ENCODE measurements at places on chromosomes 2 and 18. TPM values are rescaled to one million over a fixed set of nuclear protein-coding genes. Genes with fewer than 3 reads are reported as not detected.

PDE11A gene
- 0.53 TPM for polyA plus RNA-seq

FAM237A gene
- not detected for polyA plus RNA-seq

OTOS gene
- polyA plus RNA-seq: not detected

PLGLB1 gene
- 0.26 TPM for polyA plus RNA-seq

RIT2 gene
- not detected for polyA plus RNA-seq

TGIF1 gene
- polyA plus RNA-seq: 64.8 TPM

ATP8B1 gene
- polyA plus RNA-seq: 53.3 TPM

IMPACT gene
- 10.0 TPM for polyA plus RNA-seq

PAX8 gene
- 1.1 TPM for polyA plus RNA-seq

PARD3B gene
- polyA plus RNA-seq: 10.2 TPM

STPG4 gene
- polyA plus RNA-seq: 0.06 TPM

CCDC85A gene
- 3.1 TPM for polyA plus RNA-seq

IL37 gene
- not detected for polyA plus RNA-seq

TTC21B gene
- 21.1 TPM for polyA plus RNA-seq

LRRC30 gene
- not detected for polyA plus RNA-seq

GREB1 gene
- not detected for polyA plus RNA-seq

GPR45 gene
- not detected for polyA plus RNA-seq

DQX1 gene
- polyA plus RNA-seq: not detected
